ENCODE measurements at places on chromosomes 6 and 20.

GRCh38 chr6:7640607-7641577 is 50.9 kb downstream of the SNRNP48 start:
- peak; percentile 87 for DNase-seq

DNA sequence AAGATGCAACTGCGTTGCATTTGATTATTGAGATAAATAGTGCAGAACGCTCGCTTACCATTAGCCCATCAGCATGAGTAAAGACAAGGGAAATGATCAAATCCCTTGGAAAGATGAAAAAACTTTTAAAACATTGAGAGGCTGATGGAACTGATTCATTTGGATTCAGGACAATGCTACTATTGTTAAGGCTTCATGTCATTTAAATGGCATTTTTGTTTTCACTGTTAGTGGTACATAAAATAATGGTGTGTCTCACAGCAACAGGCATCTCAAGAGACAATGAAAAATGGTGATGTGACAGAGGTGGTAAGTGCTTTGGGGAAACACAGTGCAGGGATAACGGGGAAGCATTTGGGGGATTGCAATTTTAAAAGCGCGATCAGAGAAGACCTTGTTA is 159.7 kb upstream of the KCNG1 start:
- DNase-seq = no peak

DNA sequence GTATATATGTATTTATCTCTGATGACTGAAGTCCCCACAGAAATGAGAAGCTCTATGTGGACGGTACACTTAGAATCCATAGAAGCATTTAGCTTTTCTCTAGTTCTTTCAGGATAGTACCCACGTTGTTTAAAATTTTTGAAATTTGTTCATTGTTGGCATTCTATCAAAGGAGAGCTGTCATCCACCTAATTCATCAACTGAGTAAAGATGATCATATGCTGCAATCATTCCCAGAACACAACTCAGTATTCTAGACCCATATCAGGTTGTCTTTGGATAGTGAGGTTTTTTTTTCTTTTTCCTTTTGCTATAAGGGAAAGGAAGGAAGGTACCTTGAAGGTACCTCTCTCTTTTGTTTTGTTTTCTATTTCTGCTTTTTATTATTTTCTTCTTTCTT is 9.3 kb downstream of the SERAC1 start:
- peak; percentile 62 for DNase-seq

DNA sequence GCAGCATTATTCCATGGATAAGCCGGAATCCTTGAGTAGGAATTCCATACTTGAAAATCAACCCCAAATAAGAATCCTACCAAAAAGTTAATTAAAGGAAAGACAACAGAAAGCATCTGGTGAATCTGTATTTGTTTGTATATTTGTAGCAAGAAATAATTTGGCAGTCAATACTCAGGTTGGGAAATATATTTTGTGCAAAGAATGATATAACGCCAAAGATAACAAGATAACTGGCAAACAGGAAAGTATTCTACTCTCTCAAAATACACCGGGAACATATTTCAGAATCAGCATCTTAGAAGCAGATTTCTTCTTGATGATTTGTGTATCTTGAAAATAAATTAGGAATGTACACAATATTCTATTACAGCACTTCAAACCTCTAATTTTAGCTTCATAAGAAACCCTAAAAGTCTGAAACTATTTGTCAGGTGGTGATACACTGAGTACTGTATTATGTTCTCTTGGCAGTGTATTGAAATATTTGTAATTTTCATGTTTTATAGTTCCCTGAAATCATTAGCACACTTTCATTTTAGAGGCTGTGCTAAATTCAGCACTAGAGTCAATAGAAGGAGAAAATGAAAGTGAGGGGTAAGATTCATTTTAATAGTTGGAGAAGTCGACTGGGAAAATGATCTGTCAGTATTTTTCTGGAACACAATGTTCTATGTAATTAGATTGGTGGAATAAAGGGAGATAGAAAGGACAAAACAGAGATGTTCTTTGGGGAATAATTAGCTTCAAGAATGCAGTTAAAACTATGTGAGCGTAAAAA is 879.7 kb upstream of the GJE1 start:
- no peak for DNase-seq

- DNase-seq = no peak
Measured at GRCh38 chr6:28771401-28772267, 152.2 kb downstream of the TRIM27 start.

DNA sequence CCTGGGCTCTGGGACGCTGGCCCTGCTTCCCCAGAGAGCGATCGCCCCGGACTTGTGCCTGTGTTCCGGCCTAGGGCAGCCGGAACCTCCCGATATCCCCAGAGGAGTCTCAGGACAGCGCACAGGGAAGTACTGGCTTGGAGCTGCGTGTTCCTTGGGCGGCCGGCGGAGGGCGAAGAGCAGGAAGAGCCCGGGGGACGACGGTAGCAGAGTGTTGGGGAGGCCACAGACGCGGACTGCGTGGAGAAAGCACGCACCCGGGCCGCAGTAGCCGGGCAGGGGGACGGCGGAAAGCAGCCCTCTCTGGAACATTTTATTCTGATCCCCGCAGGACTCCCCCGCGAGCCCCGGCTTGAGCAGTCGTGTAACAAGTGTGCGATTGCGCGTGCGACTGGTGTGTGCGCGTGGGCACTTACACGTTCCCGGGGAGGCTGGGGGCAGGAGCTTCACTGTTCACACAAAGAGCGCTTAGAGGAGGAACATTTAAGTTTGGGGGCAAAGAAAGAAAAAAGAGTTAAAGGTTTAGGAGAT is 36.1 kb downstream of the NCR2 start:
- peak; percentile 42 for DNase-seq

DNA sequence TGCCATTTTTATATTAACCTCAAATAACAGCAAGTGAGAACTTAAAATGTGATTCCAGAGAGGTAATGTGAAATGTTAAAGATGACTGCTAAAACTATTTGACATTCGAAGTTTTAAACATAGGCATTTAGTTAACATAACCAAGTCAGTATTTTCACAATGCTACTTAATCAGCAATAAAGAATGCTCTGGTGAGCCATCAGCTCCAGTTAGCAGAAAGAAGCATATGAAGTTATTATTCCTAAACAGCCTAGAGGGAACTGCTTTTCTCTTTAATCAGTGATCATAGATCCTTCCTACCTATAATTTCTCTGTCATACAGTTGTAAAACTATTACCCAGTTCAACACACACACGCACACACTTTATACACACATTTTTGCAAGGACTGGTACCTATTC is 60.1 kb downstream of the MMS22L start:
- peak; percentile 37 for DNase-seq

- no peak for DNase-seq
Measured at GRCh38 chr6:9192405-9192909, 757.1 kb upstream of the SLC35B3 start.

DNA sequence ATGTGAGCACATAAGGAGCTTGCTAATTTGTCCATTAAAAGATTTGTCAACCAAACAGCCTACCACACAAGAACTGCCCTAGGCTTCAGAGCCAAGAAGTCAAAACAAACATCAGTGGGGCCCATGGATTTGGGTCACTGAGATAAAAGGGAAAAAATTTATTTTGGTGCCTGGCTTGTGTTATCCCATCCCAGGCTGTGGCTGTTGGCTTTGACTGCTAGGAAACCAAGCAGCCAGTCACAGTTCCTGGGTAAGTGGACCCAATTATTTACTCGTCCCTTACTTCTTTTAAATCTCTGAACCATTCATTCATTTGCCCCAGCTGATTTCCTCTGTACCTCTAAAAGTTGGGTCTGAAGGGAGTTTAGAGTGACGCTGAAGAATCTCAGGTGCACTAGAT is 41.3 kb downstream of the EDN1 start:
- no peak for DNase-seq

- no peak for DNase-seq
Measured at GRCh38 chr6:130203370-130203769, 19.4 kb downstream of the SAMD3 start.

DNA sequence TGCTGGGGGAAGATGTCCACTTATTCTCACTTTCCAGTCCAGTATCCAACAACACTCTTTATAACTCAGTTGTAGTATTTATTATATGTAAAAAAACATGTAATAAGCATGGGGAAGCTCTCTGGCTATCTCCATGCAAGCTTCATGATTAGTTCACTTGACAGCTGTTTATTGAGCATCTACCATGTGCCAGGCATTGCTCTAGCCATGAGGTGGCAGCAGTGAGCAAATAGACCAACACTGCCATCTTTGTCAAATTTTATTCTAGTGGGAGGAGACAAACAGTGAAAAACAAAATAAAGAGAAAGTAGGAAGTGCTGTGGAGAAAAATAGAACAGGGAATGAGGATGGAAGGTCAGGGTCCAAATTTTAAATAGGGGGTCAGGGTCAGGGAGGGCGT is 131.8 kb downstream of the CFAP61 start:
- no peak for DNase-seq

DNA sequence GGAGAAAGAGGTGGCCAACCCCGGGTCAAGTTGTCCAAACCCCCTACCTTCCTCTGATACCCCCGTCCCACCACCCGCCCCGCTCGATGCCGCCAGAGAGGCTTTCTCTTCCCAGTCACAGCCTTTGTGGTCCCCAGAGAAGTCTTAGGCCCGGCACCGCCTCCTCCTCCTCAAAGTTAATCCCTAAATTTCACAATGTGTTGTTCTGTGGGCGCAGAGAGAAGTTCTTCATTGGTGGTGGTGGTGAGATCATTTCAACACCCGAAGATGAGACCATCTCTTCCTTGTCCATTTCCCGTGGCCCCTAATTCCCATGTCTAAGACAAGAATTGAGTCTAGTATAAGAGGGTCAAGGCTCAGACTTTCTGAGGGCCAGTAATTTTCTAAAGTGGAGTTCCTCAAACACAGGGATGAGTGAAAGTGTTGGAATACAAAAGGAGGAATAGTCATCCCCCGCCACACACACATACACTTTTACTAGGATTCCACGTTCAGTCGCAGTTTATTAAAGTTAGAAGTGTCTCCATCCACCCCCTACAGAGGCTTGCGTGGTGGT is 10.4 kb downstream of the TRIM31 start:
- no peak for DNase-seq

- no peak for DNase-seq
Measured at GRCh38 chr6:134375220-134375580, 57.3 kb upstream of the SGK1 start.

- no peak for DNase-seq
Measured at GRCh38 chr6:6512711-6513110, 75.8 kb upstream of the LY86 start.

GRCh38 chr6:16649241-16649640 is 112.0 kb downstream of the ATXN1 start:
- DNase-seq = no peak

GRCh38 chr6:78709021-78709420 is 158.3 kb upstream of the IRAK1BP1 start:
- DNase-seq = no peak

DNA sequence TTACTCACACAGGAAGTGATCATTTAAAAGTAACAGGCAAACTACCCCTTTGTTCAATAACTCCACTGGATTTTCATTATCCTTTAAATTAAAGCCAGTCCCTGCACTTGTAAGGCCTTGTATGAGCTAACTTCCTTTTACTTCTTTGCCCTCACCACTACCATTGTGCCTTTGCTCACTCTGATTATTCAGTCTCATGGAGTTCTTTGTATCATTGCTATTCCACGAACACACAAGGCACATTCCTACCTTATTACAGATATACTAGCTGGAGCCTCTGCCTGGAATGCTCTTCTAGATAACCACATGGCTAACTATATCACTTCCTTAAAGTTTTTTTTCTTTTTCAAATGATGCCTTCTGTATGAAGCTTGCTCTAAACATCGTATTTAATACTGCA is 748.6 kb upstream of the HS3ST5 start:
- no peak for DNase-seq

GRCh38 chr20:35145141-35145564 is 2.0 kb downstream of the EDEM2 start:
- DNase-seq = peak; percentile 72

DNA sequence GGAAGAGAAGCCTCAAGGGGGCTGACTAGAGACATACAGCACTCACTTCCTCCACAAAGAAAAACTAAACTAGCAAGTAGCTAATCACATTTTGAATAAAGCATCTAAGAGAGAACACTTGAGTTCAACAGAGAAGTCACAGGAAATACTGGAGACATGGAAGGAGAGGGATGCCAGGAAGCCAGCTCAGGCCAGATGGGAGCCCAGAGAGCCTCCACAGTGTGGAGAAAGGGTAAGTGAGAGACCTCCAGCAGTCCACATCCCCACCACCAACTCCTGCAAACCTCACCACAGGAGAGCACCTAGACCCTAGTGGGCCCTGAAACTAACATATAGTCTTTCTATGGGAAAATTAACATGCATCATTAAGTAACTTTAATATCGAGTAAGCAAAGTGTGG is 79.2 kb downstream of the EPM2A start:
- no peak for DNase-seq

DNA sequence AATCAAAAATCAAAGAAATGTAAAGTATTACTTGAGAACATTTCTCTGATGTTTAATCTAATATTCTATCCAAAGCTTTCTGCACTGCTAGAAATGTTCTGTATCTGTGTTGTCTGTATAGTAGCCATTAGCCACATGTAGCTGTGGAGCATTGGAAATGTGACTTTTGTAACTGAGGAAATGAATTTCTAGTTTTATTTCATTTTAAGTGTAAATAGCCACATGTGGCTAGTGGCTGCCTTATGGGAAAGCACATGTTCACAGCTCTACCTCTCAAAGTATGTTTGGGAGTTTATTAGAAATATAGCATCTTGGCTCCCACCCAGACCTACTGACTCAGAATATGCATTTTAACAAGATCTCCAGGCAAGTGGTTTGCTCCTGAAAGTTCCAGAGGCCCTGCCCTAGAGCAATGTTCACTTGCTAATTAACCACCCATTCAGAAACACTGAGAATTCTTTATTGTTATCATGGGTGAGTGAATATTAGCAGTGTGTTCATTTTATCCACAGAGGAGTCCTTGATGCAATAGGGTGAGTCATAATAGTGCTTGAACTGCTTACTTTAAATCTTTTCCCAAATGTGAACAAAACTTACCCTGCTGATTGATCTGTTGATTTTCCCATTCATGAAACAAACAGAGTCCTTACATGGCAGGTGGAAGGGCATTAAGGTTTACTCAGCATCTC is 282.7 kb downstream of the PLCB1 start:
- peak; percentile 78 for DNase-seq

GRCh38 chr6:111976139-111976538 is 77.8 kb upstream of the CCN6 start:
- DNase-seq = no peak

DNA sequence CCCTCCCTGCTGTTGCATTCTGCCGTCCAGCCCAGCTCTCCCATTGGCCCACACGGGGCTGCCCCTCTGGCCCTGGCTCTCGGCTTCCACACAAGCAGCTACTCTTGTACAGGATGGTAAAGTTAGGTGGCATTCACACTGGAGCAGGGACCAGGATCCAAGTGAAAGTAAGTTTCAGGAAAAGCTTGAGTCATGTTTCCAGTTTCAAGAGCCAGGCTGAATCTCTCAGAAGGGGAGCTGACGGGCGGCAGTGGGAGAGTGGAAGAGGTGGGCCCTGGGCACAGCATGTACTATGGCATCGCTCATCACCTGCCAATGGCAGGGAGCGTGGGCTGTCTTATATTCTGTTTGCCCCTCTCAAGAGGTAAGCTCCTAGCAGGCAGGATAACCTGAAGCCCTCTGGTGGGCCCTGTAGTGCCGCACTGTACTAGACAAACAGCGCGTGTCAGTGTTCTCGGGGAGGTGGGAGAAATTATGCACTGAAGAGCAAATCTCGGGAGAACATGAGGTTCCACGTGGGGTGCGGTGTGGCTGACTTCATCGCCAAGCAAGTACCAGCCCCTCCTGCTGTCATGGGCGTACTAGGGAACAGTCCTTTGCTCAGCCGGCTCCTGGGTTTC is 241.5 kb downstream of the NRN1 start:
- DNase-seq = no peak

GRCh38 chr20:34058831-34059230 is 53.2 kb downstream of the EIF2S2 start:
- DNase-seq = peak; percentile 23

Data from IMR-90 (cell line).